Amniotic epithelial cell (primary cell): ENCODE measurements at places on chromosomes 4 and X.

DNA sequence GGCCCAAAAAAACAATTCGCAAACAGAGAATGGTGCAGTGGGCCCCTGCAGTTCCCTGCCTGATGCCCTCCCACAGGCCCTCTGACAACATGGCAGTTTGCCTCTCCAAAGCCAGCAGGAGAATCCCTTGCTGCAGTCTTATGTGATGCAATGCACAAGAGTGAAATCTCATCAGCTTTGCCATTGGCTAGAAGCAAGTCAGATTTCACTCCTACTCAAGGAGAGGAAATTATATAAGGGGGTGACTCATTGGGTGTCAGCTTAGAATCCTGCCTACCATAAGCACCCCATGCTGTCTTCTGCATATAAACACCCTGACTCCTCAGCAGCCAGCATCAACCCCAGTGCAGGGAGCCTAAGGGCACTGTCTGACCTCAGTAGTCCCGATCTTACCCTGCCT lies 157.3 kb upstream of the LDB2 start:
- DNase-seq, result peak; percentile 70

DNA sequence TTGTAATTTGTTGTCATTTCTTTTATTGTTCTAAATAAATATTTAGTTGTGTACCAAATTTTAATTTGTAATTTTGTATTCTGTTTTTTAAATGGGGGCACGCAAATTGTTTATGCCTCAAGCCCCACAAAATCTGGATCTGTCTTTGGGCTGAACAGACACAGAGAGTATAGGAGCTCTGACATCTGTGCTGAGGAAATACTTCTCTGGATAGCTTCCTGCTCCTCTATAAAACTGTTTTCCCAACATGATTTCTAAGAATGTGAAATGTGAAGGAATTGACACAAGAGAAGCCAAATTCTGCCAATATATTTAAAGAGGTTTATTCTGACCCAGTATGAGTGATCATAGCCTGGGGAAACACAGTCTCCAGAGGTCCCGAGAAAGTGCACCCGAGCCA lies 93.0 kb downstream of the IL13RA2 start:
- no peak for DNase-seq

DNA sequence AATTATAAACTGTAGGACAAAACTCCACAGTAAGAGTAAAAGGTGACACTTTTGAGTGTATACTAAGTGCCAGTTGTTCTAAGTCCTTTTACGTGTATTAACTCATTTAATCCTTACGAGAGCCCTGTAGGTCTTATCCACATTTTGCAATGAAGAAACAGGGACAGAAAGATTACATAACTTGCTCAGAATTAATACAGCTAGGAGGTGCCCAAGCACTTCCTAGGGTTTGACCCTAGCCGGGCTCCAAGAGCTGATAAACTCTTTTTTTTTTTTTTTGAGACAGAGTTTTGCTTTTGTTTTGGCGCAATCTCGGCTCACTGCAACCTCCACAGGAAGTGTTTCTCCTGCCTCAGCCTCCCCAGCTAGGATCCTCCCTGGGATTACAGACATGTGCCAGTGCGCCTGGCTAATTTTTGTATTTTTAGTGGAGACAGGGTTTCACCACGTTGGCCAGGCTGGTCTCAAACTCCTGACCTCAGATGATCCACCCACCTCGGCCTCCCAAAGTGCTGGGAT lies 110.4 kb downstream of the UBE2K start:
- peak; percentile 9 for DNase-seq

DNA sequence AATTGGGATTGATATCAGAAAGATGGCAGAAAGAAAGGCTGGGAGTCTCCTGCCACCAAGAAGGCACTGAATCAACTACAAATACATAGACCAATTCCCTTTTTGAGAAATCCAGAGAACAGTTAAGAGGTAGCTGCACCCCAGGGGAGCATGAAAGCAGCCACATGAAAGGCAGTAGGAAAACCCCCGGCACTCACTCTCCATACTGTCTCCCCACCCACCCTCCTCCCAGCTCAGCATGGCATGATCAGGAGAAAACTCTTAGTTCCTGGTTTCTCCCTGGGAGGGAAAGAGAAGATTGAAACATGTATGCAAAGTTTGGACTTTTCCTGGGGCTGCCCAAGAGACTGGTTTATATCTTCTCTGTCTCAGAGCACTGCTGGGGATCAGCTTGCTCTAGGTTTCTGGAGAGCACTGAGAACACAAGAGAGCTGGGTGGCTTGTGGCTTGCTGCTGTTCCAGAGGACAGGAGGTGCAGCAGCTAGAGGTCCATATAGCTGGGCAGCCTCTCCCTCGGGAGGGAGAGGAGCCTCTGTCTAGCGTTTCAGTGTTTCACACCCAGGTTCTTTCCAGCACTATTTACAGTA lies 305.7 kb downstream of the PDGFC start:
- DNase-seq, result no peak

- no peak for DNase-seq
Measured at GRCh38 chr4:15167743-15168142, 165.5 kb downstream of the CPEB2 start.

DNA sequence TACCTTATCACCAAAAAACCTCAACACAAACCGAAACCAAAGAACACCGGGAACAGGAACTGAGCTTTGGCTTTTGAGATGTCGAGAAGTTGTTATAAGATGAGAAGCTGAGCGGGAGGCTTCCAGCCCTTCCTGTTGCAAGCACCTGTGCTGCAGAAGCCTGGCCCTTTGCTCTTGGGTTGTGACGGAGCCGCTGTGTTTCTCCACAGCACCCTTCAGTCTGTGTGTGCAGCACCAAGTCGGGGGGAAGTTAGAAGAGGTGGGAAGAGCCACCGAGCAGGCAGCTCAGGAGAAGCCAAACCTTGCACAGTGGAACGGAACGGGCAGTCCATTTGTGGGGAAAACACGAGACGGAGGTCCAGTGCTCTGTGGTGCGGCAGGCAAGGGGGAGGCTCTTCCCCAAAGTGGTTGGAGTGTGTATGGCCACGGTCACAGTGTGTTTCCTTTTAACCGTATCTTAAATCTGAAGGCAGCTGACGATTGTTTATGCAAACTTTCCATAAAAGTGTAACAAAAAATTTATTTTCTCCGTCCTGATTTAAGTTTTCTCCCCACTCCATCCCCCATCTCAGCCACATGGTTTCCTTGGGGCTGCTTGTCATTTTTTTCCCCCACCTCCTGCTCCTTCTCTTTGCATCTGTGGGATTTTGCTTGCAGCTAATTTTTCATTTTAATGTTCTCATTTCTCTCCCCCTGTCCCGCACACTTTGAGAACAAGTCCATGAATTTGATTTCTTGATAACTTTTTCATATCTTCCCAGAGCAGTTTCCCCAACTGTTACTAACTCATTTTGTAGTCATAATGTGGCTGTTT lies 123.7 kb downstream of the STOX2 start:
- DNase-seq, result no peak

DNA sequence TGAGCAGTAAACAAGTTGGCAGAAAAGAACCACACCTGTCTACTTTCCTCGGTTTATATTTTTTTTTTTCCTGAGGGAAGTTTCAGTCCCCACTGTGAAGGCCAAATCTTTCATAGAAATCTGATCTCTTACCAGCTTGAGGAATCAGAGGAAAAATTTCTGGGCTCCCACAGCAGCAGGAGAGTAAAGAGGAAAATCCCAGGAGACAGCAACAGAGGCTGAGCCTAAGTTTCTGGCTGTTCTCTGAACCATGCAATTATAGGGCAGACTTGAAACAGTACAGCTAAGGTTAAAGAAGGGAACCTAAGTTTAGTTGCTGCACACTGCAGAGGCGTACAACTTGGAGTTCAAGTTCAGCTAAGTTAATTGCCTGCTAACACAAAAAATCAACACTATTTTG lies 1090.9 kb upstream of the INTU start:
- DNase-seq, result no peak

GRCh38 chr4:25509646-25510045 lies 132.6 kb downstream of the ANAPC4 start:
- no peak for DNase-seq

DNA sequence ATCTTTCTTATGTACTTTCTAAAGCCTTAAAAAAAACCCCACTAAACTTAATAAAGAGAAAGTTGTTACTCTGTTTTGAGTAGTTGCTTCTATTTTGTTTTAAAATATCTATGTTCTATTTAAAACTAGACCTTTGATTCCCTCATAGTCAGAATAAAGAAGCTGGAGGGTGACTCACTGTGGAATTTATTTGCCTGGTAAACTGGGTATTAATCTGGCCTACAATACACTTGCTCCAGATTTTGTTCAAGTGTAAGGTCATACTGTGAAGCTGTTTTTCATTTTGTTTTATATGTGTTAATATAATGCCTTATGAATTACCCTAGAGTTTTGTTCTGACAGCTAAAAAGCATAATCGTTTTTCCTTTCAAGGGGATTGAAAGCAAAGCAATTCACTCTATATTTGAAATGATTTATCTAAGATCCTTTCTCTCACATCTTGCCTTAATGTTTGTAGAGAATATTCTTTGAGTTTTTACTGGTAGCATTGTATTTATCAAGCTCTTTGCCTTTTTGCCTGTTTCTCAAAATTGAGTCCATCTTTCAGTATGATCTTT lies 277.4 kb upstream of the PITX2 start:
- peak; percentile 30 for DNase-seq

DNA sequence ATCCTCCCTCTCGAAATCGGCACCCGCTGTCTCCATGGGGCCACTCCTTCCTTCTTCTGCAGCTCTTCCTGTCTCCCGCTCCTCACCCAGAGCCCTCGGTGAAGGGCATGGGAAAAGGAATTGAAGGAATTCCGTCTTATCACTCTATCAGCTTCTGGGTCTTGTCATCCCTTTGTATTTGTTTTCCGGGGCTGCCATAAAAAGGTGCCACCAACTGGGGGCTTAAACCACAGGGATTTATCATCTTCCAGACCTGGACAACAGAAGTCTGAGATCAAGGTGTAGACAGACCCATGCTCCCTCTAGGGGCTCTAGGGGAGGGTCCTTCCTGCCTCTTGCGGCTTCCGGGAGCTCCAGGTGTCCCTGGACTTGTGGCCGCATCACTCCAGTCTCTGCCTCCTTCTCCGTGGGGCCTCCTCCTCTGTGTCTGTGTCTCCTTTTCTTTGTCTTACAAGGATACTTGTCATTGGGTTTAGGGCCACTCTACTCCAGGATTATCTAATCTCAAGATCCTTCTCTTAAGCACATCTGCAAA lies 24.0 kb downstream of the CD99 start:
- DNase-seq, result no peak

- no peak for DNase-seq
Measured at GRCh38 chr4:36207831-36208520, 36.3 kb downstream of the ARAP2 start.

- DNase-seq, result no peak
Measured at GRCh38 chrX:137058339-137059127, 24.7 kb upstream of the GPR101 start.

DNA sequence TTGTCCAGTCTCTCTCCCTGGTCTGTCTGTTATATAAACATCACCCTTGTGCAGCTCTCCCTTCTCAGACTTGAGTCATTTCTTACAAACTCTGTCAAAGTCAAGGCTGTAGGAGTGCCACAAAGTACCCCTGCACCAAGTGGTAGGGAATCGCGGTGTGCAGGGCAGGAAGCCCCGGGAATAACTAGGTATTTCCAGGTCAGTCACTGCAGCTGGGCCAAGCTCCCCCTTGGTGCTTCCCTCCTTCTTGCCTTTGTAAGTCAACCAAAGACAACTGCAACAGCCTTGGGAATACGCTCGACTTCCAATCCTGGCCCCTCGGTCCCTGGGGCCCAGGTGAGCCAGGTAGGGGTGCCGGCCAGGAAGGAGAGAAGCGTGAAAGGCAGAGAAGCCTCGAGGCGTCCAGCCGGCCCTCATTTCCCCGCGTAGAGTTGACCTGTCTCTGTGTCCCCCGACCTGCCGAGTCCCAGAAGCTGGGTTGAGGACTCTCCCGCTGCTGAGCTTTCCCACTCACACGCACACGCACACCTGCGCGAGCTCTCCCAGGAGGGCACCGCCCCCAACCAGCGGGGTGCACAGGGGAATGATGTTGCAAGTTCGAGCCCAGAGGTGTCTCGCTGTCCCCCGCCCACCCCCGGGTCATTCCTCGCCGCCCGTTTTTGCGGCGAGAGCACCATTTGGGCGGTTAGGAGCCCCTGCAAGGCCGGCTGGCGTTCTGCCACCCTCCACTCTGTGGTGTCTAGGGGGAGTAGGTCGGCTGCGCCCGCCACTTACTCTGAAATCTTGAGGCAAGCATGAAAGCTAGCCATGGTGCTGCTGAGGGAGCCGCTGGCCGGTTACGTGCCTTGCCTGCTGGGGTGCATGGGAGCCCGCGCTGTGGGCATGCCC lies 22.8 kb upstream of the KIAA1210 start:
- no peak for DNase-seq

GRCh38 chr4:105196523-105197145 lies 50.0 kb downstream of the TET2 start:
- no peak for DNase-seq

GRCh38 chrX:100995469-100995868 lies 26.0 kb downstream of the ARL13A start:
- DNase-seq, result peak; percentile 87

- peak; percentile 81 for DNase-seq
Measured at GRCh38 chr4:147831551-147832171, 99.8 kb downstream of the ARHGAP10 start.

DNA sequence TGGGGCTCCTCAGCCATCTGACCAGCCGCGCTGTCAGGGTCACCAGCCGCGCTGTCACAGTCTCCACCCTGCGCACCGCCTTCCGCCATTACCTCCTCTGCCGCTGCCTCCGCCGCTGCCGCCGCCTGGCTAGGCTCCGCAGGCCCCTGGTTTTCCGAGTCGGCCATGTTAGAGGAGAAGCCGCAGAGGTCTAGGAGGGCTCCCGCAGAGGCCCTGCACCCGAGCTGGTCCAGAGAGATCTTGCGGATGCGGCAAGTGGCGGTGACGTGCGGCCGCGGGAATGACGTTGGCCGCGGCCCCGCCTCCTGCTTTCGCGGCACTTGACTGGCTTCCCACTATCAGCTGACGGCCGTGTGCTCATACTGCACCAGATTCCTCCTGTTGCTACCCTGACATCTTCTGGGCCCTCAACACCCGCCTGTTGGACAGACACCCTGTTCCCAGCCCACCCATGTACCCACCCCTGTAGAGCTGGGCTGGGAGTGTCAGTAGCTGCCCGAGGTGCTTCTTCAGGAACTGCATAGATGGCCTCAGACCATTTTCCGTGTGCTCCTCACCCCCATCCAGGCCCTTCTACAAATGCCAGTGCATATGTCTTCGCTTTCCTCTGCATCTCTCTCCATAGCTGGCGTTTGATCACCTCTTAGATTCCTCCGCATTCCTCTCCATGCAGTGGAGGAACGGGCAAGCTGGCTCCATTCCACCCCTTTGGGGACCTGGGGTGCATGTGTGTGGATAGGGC lies at the start of gene NAP1L5:
Gene NAP1L5, minus strand, starts transcription at position 242 of the 742 bp plus-strand sequence. Its CDS starts 75 bp downstream, at position 167.
- peak; percentile 72 for DNase-seq
